Bronchial epithelial cell (primary cell): ENCODE measurements at places on chromosomes 7 and 10. TPM values are rescaled to one million over a fixed set of nuclear protein-coding genes. Genes with fewer than 3 reads are reported as not detected.

- no peak for DNase-seq
These were observed 37.5 kb upstream of the SUN1 start for GRCh38 chr7:794671-795329.

Gene KCP
- total RNA-seq = 0.53 and 1.3 TPM in 2 replicates

- DNase-seq = peak; percentile 35
These were observed 8.0 kb upstream of the CCDC71L start for GRCh38 chr7:106668861-106669524.

DNA sequence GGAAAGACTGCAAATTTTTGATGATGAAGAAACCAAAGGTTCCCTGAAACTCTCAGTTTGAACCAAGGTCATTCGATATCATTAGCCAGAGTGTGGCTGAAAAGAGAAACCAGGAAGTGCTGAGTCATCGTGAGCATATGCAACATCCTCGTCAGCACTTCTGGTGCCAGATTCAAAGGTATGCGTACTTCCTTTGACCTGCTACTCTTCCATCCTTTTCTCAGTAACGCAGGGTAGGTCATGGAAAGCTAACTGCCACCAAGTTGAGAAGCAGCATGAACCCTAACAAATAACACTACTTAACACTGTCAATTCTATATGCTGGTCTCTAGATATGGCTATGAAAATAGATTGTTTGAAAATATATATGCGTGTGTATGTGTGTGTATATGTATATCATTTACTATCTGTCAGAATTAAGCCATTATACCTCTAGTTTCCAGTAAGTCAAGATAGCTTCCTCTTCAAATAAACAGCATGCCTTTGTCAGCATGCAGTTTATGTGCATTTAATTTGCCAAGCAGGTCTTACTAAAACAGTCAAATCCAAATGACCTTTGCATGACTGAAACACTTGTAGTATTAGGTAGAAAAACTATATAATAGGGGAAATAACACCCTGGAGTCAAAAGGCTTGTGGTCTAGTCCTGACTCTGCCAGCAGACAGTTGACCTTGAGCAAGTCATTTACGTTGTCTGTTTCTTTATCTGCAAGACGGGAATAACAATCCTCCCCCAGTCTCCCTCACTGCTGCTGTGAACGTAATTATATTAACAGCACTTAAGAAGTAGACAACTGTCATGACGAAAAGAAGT lies 26.4 kb downstream of the CDK6 start:
- peak; percentile 92 for DNase-seq

DNA sequence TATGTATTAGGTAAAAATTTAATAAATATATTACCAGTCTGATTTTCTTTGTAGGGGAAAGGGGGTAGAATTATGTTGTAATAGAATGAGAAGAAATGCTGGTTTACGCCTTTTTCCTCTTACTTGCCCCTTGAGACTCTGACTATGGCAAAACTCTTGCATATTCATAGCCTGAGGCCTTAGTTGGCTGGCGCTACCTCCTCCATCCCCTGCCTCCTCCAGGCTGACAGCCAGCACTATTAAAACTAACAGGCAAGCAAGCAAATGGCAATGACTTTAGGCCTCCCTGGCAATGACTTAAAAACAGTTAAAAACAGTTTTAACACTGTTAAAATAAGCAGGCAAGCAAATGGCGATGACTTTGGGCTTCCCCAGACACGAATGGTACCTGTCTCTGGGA lies 14.4 kb downstream of the PKD2L1 start:
- DNase-seq = no peak

Gene VENTX
- total RNA-seq = not detected in 2 replicates

DNA sequence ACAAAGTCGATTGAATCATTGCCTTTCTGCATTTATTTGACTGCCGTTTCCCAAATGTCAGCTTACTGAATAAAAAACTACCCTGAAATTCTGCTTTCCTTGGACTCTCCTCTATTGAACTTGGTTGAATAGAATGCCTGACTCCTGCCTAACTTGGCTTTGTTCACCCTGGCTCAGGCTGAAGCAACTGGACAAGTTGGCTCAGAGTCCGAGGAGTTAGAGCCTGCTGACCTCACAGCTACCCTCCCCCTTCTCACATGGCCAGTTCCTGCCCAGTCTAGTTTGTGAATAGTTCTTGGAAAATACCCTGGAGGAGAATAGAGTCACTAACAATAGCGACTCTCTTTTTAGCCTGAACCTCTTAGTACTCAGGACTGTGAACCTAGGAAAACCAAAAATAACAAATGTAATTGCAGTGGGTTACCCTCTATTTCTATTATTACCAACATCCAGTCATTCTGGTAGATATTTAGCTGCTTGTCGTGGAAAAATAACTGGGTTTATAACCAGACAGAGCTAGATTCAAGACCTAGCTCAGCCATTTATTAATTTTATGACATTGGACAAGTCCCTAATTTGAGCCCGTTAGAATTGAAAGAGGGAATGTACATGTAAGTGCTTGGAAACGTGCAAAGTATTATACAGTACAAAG lies 17.3 kb upstream of the NRBF2 start:
- DNase-seq = peak; percentile 92

Gene SRGN
- total RNA-seq = 0.26 and 1.0 TPM in 2 replicates

DNA sequence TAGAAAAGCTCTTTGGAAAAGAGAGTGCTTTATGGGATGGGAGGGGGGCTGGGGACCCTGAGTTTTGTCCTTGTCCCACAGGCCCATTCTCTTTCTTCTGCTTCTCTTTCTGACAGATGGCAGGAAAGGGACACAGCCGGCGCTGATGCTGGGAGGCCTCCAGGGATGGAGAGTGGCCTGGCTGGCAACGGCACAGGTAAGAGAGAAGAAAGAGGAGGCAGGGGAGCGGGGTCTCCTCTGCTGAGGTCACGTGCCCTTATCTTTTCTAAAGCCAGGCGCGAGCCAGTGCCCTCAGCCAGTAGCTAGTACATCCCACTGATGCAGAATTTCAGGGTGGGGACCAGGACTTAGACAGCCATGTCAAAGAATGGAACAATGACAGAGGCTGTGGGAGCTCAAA lies 9.2 kb downstream of the ZNF775 start:
- no peak for DNase-seq

Gene PIK3AP1
- 2.1 and 5.2 TPM in 2 replicates for total RNA-seq

DNA sequence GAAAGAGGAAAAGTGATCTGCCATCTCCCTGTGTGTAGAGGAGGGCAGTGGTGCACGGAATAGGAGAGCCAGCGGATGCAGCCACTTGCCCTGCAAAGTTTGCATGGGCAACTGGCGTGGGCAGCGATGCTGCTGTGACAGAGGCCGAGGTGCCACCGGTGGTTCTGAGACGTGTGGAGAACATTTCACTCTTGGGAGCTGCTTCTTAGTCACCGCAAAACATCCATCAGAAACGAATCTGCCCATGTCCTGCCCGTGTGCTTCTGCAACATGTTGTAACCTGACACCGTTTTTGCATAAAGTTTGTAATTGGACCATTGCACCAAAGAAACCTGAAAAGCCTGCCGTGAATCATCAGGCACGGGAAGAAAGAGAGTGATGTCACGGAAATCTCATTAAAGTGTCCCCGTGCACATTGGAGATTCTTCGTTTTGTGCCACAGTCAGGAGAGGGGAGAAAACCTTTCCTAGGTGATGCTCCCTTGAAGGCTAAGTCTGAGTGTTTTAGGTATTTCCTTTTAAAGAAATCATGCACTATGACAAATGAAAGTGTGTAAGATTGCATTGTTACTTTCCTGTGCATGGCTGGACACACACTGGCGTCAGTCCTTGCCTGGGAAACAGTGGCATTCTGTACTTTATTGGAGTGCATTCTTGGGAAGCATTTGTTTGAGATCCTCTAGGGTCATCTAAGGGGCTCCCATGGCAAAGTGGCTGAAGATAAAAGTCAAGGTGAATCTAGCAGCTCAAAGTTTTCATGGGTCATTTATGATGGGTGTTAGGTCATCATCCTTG lies 302.6 kb downstream of the KLF6 start:
- DNase-seq = peak; percentile 99

GRCh38 chr7:6273917-6274630 lies 1.6 kb upstream of the CYTH3 start:
- no peak for DNase-seq

- DNase-seq = no peak
These were observed 20.1 kb upstream of the CDK6 start for GRCh38 chr7:92856436-92856835.

- DNase-seq = peak; percentile 22
These were observed 39.6 kb downstream of the SORCS3 start for GRCh38 chr10:104680467-104681401.

DNA sequence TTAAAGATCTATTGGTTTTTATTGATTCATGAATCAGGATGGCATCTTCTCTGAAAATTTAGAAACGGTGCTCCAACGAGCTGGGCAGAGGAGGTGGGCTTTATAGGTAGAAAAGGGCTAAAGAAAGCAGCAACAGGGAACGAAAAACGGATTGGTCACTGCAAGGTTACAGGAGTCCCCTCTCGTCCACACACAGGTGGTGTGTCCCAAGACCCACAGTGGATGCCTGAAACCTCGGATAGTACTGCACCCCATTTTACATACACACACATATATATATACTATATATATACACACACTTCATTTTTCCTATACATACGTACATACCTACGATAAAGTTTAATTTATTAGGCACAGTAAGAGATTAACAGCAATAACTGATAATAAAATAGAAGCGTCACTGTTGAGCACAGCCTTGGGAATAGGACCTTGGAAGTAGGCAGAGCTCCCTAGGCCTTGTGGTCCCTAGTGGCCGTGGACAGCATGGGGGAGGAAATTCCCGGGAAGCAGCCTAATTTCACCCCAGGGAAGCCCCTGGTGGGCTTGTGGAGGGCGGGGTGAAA lies 737 bp upstream of the NUB1 start:
- DNase-seq = no peak

DNA sequence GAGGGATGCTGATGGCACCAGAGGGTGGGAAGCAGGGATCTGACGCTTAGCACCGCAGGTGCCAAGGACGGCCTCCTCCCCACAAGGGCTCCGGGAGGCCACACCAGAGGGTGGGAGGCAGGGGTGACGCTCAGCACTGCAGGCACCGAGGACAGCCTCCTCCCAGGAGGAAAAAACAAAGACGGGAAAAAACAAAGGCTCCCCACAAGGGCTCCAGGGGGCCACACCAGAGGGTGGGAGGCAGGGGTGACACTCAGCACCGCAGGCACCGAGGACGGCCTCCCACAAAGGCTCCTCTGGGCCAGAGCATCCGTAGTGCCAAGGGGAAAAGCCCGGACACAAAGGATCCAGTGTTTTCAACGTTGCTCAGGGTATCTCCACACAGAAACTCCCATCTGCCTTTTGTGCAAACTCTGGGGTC lies 25.6 kb downstream of the DIP2C start:
- no peak for DNase-seq
